T-helper 17 cell (primary cell): ENCODE measurements at places on chromosomes 3 and 15.

DNA sequence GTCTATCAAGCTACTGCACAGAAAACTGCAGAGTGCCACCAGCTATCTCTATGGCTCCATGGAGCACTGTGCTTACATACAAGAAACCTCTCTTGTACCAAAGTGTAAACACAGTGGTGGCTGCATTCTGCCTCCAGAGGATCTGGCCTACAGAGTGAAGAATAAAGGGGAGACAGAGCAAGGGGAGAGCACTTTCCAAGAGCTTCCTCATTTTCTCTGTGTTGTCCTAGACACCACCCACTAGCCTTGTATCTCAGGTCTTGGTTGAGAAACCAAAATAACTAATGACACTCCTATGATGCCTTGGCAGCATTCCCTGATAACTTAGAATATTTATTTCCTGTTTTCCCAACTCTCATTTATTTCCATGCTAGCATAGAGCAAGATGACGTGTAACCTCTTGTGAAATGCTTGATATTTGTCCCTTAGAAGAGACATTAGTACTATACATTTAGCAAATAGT is 56.9 kb upstream of the PHLDB2 start:
- H3K27ac ChIP-seq = no peak overlapping the region
- H3K36me3 ChIP-seq = no peaks in the 10 kb centered on the region
- no peak for DNase-seq
- no peak overlapping the region for H3K4me3 ChIP-seq
- no peaks in the 10 kb centered on the region for H3K27me3 ChIP-seq
- no peaks in the 10 kb centered on the region for H3K4me1 ChIP-seq

DNA sequence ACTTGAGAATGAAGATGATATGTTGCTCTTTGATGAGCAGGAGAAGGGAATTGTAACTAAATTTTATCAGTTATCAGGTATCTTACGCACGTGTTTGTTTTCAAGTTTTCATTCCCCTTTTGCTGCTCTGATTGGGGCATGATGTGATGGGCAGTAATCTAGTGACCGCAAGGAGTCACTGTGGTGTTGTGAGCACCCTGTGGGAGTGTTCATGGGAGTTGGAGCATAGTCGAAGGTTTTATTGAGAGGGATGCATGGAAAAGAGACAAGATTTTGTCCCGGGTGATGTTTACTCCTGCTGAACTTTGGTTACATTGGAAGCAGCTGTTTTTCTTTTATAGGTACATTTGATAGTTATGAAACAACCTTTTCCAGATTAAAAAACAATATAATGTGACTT is 2.1 kb downstream of the FAN1 start:
- no peak overlapping the region for H3K27ac ChIP-seq
- H3K4me3 ChIP-seq = no peak overlapping the region
- DNase-seq = no peak
- H3K4me1 ChIP-seq = peaks cover 32% of the 10 kb centered on the region

DNA sequence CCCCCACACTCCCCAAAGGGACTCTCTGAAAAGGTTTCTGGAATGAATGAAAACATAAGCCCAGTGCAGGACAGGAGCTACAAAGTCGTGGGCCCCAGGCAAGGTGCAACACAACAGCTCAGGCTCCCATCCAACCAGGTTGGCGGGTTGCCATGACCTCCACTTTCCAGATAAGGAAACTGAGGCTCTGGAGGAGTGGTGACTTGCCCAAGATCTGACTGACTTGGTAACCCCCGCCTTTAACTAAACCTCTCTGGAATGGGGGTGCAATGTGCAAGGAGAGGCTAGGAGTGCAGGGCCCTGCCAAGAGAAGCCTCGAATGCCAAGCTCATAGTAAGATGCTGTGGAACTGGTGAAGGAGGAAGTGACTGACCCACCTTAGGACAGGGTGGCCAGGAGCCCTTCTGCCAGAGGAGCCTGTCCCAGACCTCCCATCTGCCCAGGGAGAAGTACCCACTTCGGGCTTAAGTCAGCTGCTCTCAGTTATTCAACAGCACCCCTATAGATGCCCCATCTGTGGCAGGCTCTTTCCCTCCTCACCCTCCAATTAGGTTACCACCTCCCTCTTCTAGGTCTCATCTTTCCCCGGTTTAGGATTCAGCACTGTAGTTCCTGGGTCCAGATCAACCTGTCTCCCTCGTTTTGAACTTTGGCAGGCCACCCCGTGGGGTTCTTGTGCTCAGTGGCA is 553 bp upstream of the TNNC1 start:
- H3K36me3 ChIP-seq = no peaks in the 10 kb centered on the region
- H3K4me1 ChIP-seq = peaks cover 26% of the 10 kb centered on the region
- DNase-seq = no peak
- H3K27me3 ChIP-seq = no peaks in the 10 kb centered on the region

DNA sequence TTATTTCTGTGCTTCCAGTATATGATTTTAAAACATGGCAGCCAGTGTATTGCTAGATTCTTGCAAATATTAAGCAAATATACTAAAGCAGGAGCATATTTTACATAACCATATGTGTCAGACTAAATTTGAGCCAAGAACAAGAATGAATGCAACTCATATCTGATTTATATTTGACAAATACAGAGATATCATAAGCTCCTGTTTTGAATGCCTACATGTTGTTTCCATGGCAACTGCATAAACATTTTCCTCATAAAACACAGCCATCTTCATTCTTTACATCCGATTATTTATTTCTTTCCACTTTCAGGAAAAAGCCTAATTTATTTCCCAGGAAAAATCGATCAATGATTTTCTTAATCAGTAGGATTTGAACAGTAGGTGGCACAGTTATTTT is 172.2 kb upstream of the TSPAN3 start:
- peaks cover 4% of the 10 kb centered on the region for H3K4me1 ChIP-seq
- no peaks in the 10 kb centered on the region for H3K36me3 ChIP-seq

- DNase-seq = no peak
- H3K4me3 ChIP-seq = no peak overlapping the region
- H3K27ac ChIP-seq = peak overlapping the region; percentile 17
- peaks cover 21% of the 10 kb centered on the region for H3K27me3 ChIP-seq
These were observed 70.1 kb upstream of the MEF2A start for GRCh38 chr15:99495430-99496301.

- no peak overlapping the region for H3K4me3 ChIP-seq
- no peak for DNase-seq
- H3K27ac ChIP-seq = no peak overlapping the region
- H3K4me1 ChIP-seq = no peaks in the 10 kb centered on the region
These were observed 22.2 kb downstream of the UACA start for GRCh38 chr15:70741107-70741531.

DNA sequence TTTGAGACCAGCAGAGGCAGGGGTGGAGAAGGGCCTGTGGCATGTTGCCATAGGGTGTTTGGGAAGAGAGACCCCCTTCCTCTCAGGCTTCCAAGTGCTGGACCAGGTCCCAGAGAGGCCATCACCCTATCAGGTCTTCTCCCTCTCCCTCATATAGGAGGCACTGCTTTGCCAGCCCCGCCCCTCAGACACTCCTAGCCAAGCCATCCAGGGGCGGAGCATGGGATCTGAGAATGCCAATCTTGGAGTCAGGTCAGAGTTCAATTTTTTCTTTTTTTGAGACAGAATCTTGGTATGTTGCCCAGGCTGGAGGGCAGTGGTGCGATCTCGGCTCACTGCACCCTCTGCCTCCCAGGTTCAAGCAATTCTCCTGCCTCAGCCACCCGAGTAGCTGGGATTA is 32.7 kb downstream of the CRABP1 start:
- no peak overlapping the region for H3K27ac ChIP-seq
- H3K4me3 ChIP-seq = no peak overlapping the region
- H3K4me1 ChIP-seq = peaks cover 8% of the 10 kb centered on the region
- no peak for DNase-seq

DNA sequence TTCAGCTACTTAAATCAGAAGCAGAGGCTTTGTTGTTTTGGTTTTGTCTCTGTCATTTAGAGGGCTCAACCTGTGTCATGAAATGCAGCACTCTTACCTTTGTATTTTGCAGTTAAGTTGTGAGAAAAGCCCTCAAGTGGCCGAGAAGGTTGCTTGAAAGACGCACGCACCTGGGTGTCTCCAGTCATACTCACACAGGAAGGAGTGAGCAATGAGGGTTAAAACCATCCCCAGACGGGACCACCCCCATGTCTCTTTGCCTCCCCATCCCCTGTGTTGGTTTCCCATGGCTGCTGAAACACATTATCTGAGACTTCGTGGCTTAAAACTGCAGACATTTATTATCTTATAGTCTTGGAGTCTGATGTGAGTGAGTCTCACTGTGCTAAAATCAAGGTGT is 376.1 kb upstream of the CFAP20DC start:
- no peak for DNase-seq
- H3K4me3 ChIP-seq = no peak overlapping the region
- peak overlapping the region; percentile 98 for H3K27ac ChIP-seq
- H3K36me3 ChIP-seq = no peaks in the 10 kb centered on the region

GRCh38 chr3:194369522-194370279 is at the start of gene LRRC15:
TSS of gene LRRC15 (minus strand) at chr3:194369743. CDS start at chr3:194361043, 8,700 bp downstream.
- H3K4me1 ChIP-seq = peaks cover 6% of the 10 kb centered on the region
- peaks cover 64% of the 10 kb centered on the region for H3K27me3 ChIP-seq
- no peak within 1 kb of the TSS for H3K4me3 ChIP-seq
- peak within 1 kb of the TSS; percentile 37 for H3K27ac ChIP-seq
- no peak for DNase-seq

- no peak overlapping the region for H3K4me3 ChIP-seq
- no peaks in the 10 kb centered on the region for H3K4me1 ChIP-seq
- H3K27ac ChIP-seq = no peak overlapping the region
These were observed 64.2 kb downstream of the CYFIP1 start for GRCh38 chr15:22915866-22916515.

- H3K27me3 ChIP-seq = no peaks in the 10 kb centered on the region
- H3K36me3 ChIP-seq = peaks cover 5% of the 10 kb centered on the region
- peak overlapping the region; percentile 77 for H3K27ac ChIP-seq
- H3K4me1 ChIP-seq = peaks cover 51% of the 10 kb centered on the region
- H3K4me3 ChIP-seq = peak overlapping the region; percentile 2
- no peak for DNase-seq
These were observed 225.3 kb downstream of the FOXP1 start for GRCh38 chr3:71358243-71358642.
